ENCODE measurements at places on chromosomes 4 and X. TPM values are rescaled to one million over a fixed set of nuclear protein-coding genes. Genes with fewer than 3 reads are reported as not detected.

NUDT10 gene
- 5.2 TPM for total RNA-seq

TENM3 gene
- total RNA-seq = 13.2 TPM

MYL5 gene
- 16.6 TPM for total RNA-seq

NEIL3 gene
- 4.0 TPM for total RNA-seq

CT47B1 gene
- not detected for total RNA-seq

IL15 gene
- 6.5 TPM for total RNA-seq

ALPK1 gene
- 38.3 TPM for total RNA-seq

RNF128 gene
- 7.4 TPM for total RNA-seq

CXorf49 gene
- not detected for total RNA-seq

SLIT2 gene
- 10.5 TPM for total RNA-seq

CENPVL2 gene
- total RNA-seq = not detected

ZBED1 gene
- 43.3 TPM for total RNA-seq

PDE6B gene
- not detected for total RNA-seq

INPP4B gene
- 10.1 TPM for total RNA-seq

BST1 gene
- 13.8 TPM for total RNA-seq

ARR3 gene
- not detected for total RNA-seq

CCDC149 gene
- 11.6 TPM for total RNA-seq

KLHL4 gene
- total RNA-seq = 0.58 TPM

RHOXF1 gene
- total RNA-seq = not detected

PQBP1 gene
- total RNA-seq = 62.5 TPM

ODAPH gene
- total RNA-seq = not detected

TBC1D14 gene
- total RNA-seq = 40.3 TPM

GLRA3 gene
- not detected for total RNA-seq

CORIN gene
- total RNA-seq = 0.33 TPM

AFP gene
- 0.15 TPM for total RNA-seq

CITED1 gene
- total RNA-seq = not detected

ARL9 gene
- total RNA-seq = 0.17 TPM

SPON2 gene
- total RNA-seq = 1,031 TPM

ACSL4 gene
- 218 TPM for total RNA-seq

MAP9 gene
- total RNA-seq = 18.9 TPM

USP17L12 gene
- total RNA-seq = not detected

ASMT gene
- not detected for total RNA-seq

TRPC3 gene
- total RNA-seq = 0.44 TPM

PNCK gene
- 1.2 TPM for total RNA-seq

IBSP gene
- not detected for total RNA-seq

LGI2 gene
- total RNA-seq = under 0.01 TPM

POF1B gene
- total RNA-seq = not detected

TRIM61 gene
- 5.0 TPM for total RNA-seq

ZNF157 gene
- under 0.01 TPM for total RNA-seq

CXCL8 gene
- total RNA-seq = 0.58 TPM

GAGE12E gene
- total RNA-seq = not detected

CCDC158 gene
- under 0.01 TPM for total RNA-seq

RAB9A gene
- total RNA-seq = 37.5 TPM

KCND1 gene
- total RNA-seq = 1.9 TPM

CT45A2 gene
- total RNA-seq = not detected

MUC7 gene
- not detected for total RNA-seq

JCHAIN gene
- 5.8 TPM for total RNA-seq

TCP11X2 gene
- not detected for total RNA-seq

Measured in smooth muscle cell of trachea (primary cell).